ENCODE measurements at places on chromosomes 1 and 21. TPM values are rescaled to one million over a fixed set of nuclear protein-coding genes. Genes with fewer than 3 reads are reported as not detected.

GRCh38 chr1:187264995-187265602, 436.4 kb downstream of the PLA2G4A start:
- DNase-seq, result peak; percentile 20

- no peak for DNase-seq
Observed at GRCh38 chr1:20896826-20897225, 109.7 kb upstream of the HP1BP3 start.

DNA sequence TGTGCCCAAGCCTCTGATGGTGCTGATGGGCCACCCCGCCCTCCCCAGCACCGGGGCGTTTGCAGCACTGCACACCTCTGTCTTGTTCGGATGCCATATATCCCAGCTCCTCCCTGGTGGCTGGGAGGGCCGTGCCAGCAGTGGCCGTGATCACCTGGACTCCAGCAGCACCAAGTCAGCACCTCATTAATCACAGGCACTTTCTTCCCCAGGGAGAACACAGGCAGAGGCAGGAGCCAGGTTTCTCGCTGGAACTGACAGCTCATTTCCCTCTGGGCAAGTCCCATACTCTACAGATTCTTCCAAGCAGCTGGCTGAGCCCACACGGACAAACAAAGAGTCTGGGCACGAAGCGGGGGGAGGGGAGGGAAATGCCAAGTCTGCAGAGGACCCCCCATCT, 141.7 kb upstream of the EDN2 start:
- DNase-seq, result no peak

GRCh38 chr1:208803011-208803811, 559.0 kb upstream of the PLXNA2 start:
- no peak for DNase-seq

SELENBP1 gene
- 30.6 TPM for total RNA-seq

GRCh38 chr1:187854457-187854856, 1025.7 kb downstream of the PLA2G4A start:
- no peak for DNase-seq

GRCh38 chr1:192803501-192803900, 5.3 kb upstream of the RGS2 start:
- DNase-seq, result no peak

RIPPLY3 gene
- total RNA-seq, result not detected

CELA3B gene
- total RNA-seq, result not detected

TRMT13 gene
- total RNA-seq, result 6.9 TPM

DNA sequence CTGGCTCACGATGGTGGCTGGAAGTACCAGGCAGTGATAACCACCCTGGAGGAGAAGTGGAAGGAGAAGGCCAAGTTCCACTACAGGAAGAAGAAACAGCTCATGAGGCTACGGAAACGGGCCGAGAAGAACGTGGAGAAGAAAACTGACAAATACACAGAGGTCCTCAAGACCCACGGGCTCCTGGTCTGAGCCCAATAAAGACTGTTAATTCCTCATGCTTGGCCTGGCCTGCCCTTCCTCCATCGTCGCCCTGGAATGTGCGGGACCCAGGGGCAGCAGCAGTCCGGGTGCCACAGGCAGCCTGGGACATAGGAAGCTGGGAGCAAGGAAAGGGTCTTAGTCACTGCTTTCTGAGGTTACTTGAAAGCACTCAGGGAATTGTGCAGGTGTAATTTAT, 10.8 kb downstream of the IL24 start:
- no peak for DNase-seq

- peak; percentile 78 for DNase-seq
Observed at GRCh38 chr1:178931858-178932551, 61.1 kb upstream of the ANGPTL1 start.

DNA sequence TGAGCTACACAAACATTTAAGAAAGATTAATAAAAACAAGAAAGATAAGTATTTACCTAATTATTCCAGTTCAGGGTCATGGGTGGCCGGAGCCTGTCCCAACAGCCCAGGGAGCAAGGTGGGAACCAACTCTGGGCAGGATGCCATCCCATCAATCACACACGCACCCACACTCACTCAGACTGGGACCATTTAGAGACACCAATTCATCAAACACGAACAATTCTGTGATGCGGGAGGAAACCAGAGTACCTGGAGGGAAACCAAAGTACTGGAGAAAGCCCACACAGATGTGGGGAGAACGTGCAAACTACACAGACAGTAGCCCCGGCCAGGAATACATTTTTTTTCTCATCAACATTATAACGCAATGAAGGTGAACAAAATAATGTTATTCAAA, 16.2 kb downstream of the WASF2 start:
- DNase-seq, result no peak

TMPRSS2 gene
- not detected for total RNA-seq

GRCh38 chr21:35635994-35636393, 424.3 kb downstream of the SETD4 start:
- DNase-seq, result no peak

DNA sequence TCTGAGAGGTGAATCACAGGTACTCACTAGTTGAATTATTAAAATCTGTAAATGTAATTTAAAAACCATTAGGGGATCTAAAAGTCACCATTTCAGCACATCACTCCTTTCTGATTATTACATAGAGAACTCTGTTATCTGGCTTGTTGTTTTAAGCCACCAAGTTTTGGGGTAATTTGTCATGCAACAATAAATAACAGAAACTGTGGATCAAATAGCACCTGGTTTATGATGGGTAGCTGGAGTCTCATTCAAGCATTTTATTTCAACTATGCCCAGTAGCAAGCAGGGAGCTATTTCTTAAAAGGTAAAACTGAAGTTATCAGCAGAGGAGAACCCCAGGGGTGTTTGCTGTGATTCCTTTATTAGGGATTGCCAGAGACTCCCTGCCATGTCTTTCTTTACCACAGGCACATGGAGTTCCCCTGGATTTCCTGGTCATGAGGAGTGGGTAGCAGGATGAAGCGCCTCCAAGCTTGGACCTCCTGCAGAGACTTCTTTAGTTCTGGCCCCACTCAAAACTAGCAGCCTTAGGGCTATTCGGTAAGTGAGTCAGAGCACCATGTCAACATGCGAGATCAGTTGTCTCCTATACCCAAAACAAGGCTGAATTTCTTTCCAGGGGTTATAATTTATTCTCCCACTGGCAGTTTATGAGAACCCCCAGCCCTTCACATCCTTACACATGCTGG, 179.2 kb downstream of the GIPC2 start:
- DNase-seq, result no peak

GRCh38 chr1:116763787-116764465, 9.7 kb downstream of the CD2 start:
- DNase-seq, result no peak

- peak; percentile 44 for DNase-seq
Observed at GRCh38 chr1:33170351-33171274, 11.2 kb downstream of the TRIM62 start.

UBE2U gene
- not detected for total RNA-seq

DNA sequence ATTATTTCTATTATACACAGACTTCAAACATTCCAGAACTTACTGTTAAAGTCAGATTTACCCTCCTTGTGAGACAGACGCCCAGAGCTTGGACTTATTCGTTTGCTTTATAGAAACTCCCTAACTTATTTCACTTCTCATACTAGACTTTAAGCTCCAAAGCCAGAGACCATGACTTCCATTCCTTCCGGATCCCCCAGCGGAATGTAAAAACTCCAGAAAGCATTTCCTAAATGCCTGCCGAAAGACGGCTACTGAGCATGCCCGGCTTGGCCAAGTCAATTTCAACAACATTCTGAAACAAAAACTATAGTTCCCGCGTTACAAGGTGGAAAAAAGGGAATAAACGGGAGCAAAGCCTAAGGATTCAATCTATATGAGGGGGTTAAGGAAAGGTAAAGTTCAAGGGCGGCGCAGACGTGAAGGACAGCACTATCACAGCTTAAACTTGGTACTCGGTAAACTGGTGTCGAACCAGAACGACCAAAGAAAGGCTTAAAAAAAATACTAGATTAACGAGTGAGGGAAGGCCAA, 1.1 kb downstream of the USP48 start:
- DNase-seq, result no peak

- no peak for DNase-seq
Observed at GRCh38 chr1:162405800-162406199, 6.1 kb downstream of the SH2D1B start.

- DNase-seq, result no peak
Observed at GRCh38 chr1:217140041-217140901, 417.0 kb upstream of the ESRRG start.

DNA sequence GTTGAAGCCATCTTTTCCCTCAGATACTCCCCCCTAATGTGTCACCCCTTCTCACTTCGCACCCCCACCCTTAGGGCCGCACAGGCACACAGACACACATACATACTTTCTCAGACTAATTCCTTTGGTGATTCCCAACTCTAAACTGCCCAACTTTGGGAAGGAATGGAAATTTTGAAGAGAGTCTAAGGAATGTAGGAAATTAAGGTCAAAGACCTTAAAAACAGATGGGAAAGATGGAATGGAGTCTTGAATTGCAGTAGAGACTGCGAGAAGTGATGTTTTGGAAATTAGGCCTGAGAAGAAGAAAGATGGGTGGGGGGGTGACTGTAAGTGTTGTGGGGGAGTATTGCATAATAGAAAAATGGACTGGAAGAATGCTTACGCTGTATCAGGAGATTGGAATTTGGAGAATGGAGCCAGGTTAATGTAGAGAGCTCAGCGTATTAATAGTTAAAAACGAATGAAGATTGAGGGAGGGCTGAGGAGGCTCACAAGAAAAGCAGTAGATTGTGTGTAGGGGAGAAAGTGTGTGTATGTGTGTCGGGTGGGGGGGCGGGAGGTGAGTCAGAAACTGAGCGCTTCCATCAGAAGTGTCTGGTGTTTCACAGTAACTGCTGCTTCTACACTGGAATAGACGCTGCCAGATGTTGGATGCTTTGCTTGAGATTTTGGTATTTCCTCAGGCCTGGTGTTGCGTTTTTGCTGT, 1.7 kb downstream of the PIP5K1A start:
- no peak for DNase-seq

C8A gene
- total RNA-seq, result not detected

DNA sequence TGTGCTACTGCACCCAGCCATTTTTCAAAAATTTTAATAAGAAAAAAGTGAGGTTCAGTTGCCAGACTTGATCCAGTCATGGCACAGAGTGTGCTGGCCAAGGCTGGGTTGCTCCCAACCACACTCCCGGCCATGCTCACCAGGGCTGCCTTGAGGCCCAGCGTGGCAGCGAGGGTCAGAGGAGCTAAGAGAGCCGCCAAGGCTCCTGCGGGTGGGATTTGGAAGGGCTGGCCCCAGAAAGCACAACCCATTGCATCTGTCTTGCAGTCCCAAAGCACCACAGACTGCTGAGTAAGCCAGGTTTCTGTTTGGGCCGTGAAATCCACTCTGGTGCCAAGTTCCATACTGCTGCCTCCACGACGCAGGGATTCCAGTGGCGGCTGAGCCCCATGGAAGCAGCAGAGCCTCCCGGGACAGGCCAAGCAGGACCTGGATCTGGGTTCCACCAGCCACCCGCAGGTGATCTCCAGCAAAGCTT, 22.6 kb downstream of the ZBTB17 start:
- DNase-seq, result no peak

SLFNL1 gene
- 0.37 TPM for total RNA-seq

- no peak for DNase-seq
Observed at GRCh38 chr1:116585886-116586285, 15.1 kb upstream of the CD58 start.

DNA sequence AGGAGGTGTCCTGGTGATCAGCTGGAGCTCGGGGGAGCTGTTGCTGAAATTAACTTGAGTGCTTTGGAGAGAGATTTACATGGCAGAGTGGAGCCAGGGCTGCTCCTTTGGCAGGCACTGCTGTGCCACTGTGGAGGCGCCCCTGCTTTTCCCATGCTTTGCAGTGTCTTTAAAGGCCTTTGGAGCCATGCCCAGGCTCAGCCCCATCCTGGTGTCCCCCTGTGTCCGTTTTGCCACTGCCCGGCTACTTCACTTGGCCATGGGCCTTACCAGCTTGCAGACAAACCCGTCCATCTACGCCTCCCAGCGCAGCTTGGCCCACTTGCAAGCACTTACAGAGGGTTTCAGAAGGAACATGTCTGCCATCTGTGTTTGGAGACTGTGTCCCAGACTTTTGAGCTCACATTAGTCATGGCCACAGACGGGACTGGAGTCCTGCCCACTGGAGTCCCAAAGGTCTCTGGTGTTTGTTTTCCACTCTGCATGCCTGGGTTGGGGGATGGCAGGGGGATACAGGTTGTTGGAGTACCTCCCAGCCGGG, 18.2 kb upstream of the LAMTOR5 start:
- peak; percentile 68 for DNase-seq

- DNase-seq, result no peak
Observed at GRCh38 chr1:58966917-58967740, 183.3 kb upstream of the JUN start.

DTL gene
- 0.71 TPM for total RNA-seq

DNA sequence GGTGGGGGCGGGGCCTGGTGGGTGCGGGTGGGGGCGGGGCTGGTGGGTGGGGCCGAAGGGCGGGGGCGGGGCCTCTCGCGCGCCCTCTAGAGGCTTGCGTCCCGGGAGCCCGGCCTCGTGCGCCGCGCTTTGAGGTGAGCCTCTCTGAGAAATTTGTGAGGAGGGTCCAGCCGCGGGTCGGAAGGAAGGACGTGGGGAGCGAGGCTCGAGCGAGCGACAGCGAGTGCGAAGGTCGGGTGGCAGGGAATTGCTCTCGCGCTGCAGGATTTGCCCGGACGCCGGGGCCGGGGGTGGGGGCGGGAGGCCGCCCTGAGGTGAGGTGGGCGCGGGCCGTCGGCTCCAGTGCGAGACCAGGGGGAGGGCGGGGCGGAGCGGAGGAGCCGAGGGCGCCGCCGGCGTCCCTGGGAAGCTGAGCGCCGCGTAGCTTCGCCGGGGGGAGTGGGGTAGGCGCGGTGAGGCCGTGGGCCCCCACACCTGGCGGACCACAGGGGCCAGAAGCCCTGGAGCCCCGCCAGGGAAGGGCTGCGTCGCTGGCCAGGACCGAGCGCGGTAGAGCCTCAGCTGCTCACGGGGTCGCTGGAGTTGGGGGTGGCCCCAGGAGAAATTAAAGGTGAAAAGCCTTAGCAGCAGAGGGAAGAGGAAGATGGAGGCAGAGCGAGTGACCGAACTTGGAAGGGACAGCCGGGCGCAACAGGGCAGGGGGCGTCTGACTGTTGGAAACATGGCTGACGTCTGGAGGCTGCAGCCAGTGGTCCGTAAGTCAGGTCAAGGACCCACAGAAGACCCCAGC, 754 bp upstream of the LSS start:
- no peak for DNase-seq

DNA sequence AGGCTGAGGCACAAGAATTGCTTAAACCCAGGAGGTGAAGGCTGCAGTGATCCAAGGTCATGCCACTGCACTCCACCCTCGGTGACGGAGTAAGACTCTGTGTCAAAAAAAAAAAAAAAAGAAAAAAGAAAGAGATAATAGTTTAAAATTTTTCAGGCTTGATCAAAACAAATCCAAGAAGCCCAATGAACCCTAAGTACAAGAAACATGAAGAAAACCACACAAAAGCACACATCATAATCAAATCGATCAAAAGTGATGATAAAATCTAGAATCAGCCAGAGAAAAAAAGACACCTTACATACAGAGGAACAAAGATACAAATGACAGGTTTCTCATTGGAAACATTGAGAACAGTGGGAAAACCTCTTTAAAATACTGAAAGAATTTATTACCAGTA, 31.5 kb downstream of the LDLRAD1 start:
- DNase-seq, result no peak

Data from left cardiac atrium (tissue), 4 donors.